ENCODE measurements at places on chromosomes 3 and 15.

DNA sequence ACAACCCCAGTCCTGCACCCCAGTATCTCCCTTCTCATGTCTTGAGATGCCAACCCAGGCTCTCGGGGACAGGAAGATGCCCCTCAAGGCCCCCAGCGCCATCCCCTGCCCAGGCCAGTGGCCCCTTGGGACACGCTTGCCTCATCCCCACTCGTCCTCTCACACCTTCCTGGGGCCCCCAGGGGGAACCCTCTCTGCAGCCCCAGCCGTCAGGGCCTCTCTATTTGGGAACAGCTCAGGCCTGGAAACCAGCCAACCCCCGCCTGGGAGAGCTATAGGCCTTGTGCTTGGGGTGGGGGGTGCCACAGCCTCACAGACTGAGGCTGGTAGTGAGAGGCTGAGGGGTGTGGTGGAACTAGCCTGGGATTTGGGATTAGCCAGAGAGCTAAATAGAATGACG lies 7.8 kb downstream of the LINGO1 start:
- DNase-seq: no peak

- DNase-seq: no peak
Observed at GRCh38 chr3:187287256-187287655, 4.3 kb downstream of the MASP1 start.

DNA sequence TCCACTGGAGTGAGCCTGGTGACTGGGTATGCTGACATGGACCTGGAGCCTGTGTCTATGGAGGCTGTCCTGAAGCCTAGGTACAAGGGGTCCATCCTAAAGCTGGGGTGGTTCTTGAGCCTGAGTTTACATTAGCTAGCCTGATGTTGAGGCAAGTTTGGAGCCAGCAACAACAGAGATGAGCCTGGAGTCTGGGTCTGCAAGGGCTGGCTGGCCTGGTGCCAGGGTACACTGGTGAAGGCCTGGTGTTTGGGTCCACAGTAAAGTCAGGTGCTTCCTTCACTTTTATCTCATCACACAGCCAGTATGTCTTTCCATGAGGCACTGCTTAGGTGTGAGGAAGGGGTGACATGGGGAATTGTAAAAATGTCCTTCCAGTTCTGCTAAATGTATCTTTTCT lies 49.5 kb downstream of the TP63 start:
- DNase-seq: no peak

- DNase-seq: peak; percentile 92
Observed at GRCh38 chr15:84980196-84981053, 1.2 kb upstream of the PDE8A start.

DNA sequence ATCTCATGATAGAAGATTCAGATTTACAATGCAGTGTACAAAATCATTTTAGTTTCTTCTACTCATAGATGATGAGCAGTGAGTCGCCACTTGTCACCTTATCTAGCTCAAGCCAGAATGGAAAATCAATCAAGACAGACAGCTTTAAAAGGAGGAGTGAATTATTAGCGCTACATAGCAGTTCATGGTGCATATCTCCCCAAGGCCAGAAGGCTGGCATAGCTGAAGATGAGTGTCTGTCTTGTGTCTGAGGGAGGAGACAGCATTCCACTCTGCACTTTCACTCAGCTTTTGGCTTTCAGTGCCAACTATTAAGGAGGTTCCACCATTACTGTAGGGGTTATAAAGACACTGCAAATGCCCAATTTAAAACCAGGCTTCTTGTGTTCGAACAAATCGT lies 804.1 kb upstream of the LMCD1 start:
- no peak for DNase-seq

GRCh38 chr3:112736805-112737566 lies 96.0 kb upstream of the CCDC80 start:
- no peak for DNase-seq

GRCh38 chr3:157201648-157202278 lies 41.8 kb upstream of the CCNL1 start:
- DNase-seq: no peak

GRCh38 chr15:65418596-65418995 lies 4.2 kb downstream of the IGDCC4 start:
- DNase-seq: no peak

GRCh38 chr3:178318941-178319816 lies 217.1 kb upstream of the KCNMB2 start:
- DNase-seq: no peak

DNA sequence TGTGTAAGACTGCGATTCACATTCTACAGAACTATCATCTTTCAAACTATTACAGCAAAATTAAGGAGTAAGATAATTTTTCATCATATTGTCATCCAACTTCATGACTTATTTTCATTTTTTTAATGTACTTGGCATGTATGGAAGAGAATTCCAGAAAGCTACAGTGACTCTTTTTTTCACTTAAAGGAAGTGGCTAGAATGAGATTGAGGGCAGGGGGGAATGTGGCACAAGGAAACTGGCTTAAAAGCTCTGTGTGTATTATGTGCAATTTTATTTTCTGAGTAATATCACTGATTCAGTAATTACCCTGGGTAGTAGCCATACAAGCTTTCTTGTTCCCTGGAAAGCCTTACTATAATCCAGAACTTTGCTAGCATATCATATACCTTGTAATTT lies 94.6 kb downstream of the FILIP1L start:
- DNase-seq: no peak

GRCh38 chr3:115275896-115276295 lies 128.8 kb upstream of the ZBTB20 start:
- no peak for DNase-seq

- no peak for DNase-seq
Observed at GRCh38 chr3:185631508-185632206, 45.6 kb downstream of the SENP2 start.

DNA sequence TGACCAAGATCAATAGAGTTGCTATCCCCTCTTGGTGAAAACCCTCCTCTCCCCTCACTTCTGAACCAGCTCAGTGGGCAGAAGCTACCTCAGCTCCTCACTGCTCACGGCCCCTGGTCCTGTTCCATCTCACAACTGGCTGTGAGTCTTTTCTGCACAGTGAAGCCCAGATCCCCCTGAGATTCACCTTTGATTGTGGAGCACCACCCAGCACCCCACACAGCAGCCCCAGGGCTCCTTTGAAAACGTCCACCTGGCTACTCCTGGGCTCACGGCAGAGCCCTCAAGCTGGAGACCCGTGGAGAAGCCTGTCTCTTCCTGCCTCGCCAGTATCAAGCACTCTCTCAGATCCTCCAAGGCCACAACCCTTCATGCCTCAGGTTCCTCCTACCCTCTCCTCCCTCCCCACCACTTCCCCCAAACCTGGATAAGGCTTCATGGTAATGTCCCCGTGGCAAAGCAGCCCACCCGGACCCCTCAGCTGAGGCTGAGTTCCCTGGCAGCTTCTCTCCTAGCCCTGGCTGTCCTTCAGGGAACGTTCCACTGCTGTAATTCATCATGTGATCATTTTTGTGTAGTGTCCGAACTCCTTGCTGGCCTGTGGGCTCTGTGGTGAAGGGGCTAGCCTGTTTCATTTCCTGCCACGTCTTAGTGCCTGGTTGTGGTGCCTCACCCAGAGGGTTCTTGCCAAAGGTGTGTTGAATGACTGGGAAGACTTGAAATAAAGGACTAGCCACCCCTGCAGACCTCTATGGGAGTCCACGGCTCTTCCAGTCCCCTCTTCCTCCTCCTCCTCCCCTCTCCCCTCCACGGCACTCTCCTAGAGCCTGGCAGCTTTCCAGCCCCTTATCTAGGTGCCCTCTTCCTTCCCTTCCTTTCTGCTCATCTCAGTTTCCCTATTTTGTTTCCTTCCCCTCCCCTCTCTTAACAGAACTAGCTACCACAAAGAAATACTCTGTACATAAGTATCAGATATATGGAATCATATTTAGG lies 44.5 kb downstream of the KY start:
- DNase-seq: no peak

DNA sequence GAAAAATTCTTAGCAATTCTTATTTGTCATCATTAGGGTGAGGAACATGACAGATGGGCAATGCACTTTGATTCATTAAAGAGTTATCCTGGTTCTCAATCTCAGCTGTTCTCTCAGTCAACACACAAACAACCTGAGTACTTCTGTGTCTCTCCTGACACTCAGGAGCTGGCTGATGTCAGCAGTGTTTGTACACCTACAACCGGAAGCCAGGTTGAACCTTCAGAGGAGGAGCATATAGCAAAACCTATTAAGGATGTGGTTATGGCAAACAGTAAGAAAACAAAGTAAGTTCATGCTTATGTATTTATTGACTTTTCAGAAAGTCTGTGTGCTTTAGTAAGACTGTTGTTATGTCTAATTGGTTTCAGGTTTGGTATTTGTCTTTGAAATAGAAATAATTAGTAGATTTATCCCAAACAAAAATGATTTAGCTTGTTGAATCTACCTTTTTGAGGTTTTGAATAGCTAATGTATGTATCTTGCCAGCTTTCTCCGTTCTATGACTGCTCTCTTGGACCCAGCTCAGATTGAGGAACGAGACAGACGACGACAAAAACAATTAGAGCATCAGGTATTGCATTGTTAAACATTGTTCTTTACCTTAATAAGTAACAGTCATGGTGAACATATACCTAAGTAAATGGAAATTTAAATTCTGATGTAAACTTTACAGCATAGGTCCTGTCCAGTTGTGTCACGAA lies 36.6 kb downstream of the CCDC66 start:
- DNase-seq: peak; percentile 74

- no peak for DNase-seq
Observed at GRCh38 chr3:69087030-69087791, 2.5 kb downstream of the ARL6IP5 start.

- DNase-seq: no peak
Observed at GRCh38 chr3:156518726-156519125, 36.2 kb downstream of the SSR3 start.

DNA sequence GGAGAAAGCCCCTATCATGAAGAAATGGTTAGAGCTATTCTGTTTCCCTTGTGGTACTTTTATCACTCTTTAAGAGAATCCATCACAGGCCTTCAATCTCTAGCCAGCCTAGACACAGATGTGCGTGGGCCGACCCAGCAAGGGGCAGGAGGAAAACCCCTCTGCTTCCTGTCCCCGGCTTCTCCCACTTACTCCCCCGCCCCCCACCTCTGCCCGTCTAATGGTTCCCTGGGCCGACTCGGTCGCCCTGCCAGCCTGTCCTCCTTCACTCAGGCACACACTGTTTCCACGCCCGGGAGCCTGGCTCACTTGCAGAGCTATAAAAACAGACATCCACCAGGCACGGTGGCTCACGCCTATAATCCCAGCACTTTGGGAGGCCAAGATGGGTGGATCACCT lies 58.3 kb upstream of the TFRC start:
- no peak for DNase-seq

- DNase-seq: no peak
Observed at GRCh38 chr3:66451766-66452165, 49.1 kb downstream of the LRIG1 start.

- DNase-seq: no peak
Observed at GRCh38 chr3:134449277-134449676, 36.5 kb downstream of the ANAPC13 start.

- DNase-seq: no peak
Observed at GRCh38 chr15:49890689-49891088, 228.3 kb downstream of the ATP8B4 start.

GRCh38 chr3:127220497-127220896 lies 27.6 kb downstream of the PRR23E start:
- no peak for DNase-seq

- no peak for DNase-seq
Observed at GRCh38 chr3:47666118-47666517, 87.5 kb upstream of the CSPG5 start.

- DNase-seq: no peak
Observed at GRCh38 chr3:89072642-89073041, 34.8 kb upstream of the EPHA3 start.

GRCh38 chr15:101067660-101068522 lies 148.7 kb downstream of the LRRK1 start:
- DNase-seq: no peak

Measured in CD8-positive, alpha-beta memory T cell (primary cell).